CD4-positive, alpha-beta memory T cell (primary cell): ENCODE measurements at places on chromosomes 13 and 19.
A peak's percentile ranks its signal among the peaks of the same experiment; 100 is the strongest.

GRCh38 chr19:48716562-48717291 lies 2.8 kb downstream of the MAMSTR start:
- no peak for DNase-seq

DNA sequence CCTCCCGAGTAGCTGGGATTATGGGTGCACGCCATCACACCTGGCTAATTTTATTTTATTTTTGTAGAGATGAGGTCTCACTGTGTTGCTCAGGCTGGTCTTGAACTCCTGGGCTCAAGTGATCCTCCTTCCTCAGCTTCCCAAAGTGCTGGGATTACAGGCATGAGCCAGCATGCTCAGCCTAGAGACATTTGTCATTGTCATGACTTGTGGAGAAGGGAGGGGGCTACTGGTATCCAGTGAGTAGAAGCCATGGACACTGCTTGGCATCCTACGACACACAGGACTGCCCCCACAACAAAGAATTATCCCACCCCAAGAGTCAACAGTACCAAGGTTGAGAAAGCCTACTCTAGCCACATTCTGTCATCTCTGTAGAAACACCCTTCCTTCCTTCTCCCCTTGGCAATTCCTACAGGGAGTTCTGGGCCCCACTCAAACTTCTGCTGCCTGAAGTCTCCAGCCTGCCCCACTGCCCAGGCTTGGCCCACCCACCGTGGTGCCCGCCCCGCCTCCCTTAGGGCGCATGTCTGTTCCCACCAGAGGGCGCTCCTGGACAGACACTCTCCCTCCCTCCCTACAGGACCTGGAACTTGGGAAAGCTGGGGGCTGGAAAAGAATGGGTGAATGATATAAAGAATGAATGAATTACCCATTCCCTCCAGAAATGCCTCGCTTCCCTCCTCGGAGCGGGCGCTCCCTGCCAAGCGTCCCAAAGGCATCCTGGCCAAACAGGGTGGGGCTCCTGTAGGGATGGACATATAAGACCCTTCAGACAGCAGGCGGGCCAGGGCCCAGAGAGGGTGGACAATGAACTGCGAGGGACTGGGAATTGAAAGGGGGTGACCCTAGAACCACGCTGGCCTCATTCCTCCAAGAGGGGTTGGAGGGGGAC lies 5.5 kb upstream of the EMP3 start:
- peak; percentile 73 for DNase-seq

DNA sequence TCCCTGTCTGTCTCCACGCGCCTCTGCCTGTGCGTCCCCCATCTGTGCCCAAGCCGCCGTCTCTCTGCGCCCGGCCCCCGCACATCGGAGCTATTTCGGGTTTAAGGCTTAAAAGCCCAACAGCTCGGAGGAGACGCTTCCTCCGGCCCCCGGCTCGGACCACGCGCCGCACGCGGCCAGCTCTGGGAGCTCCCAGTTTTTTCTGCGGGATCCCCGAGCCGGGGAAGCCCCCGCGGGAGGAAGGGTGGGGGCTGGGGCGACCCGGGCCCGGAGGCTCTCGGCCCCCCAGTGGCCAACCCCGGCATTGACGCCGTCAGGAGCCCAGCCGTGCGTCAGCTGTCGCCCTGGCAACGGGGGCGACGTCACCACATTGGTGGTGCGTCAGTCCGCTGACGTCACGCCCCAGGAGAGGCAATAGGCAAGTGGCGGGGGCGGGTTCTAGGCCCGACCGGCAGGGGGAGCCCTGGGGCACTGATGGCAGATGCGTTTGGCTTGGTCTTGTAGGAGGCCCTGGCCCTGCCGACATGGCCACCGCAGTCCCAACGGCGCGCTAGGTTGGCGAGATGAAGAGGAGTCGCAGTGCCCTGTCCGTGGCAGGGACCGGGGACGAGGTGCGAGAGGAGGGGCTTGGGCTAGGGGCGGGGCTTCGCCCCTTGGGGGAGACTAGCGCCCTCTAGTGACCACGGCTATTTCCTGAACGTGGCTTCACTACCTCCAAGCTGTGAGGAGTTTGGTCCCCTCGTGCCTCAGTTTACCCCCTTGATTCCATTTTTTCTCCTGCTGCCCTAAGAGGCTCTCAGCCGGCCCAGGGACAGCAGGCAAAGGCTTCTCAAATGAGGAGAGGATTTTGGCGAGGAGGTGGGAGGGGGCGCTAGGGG lies 3.7 kb upstream of the PDE4A start:
- peak; percentile 98 for DNase-seq

GRCh38 chr19:2982983-2983350 lies 5.6 kb downstream of the TLE6 start:
- no peak for DNase-seq

- no peak for DNase-seq
Measured at GRCh38 chr13:24281188-24282008, 28.0 kb upstream of the C1QTNF9 start.

DNA sequence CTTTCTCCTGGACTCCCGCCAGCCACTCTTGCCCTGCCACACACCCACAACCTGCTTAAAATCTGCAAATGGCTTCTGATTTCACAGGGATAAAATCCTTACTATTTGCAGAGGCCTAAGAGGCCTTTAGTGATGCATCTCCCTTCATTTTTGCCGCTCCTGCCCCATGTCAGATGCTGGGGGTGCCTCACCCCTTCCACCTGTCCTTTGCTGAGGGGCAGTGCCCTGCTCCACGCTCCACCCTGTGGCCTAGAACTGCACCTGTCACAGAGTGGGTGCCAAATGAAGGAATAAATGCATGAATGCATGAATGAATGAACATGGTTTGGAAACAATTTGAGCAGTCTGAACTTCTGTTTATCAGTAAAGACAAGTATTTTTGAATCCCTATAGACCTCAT lies 34.1 kb upstream of the UQCRFS1 start:
- no peak for DNase-seq

DNA sequence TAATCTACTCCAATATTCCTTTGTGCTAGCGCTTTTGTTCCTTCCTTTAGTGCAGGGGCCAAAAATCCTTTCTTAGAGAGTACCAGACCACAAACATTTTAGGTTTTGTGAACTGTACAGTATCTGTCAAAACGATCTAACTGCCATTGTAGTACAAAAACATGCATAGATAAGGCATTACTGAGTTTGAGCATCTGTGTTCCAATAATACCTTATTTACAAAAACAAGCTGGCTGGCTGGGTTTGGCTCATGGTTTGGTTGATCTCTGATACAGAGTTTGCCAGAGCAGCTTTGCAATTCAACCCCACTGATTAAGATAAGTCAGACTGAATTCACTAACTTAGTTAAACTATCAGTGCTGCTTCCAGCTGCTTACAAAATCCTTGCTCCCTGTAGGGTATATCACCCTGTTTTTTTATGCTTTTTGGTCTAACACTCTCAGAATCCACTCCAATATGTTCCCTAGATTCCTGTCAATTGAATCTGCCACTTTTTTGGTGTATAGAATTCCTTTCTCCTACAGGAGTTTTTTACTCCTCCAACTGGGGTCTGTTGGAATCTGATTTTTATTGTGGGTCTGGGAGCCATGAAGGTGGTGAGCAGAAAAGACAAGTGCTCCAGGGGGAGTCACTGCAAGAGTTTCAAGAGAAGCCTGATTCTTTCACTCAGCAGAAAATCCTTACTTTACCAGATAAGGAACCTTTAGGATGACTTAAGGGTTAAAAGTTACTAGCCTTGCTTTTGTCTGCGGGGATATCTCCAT lies 1399.4 kb downstream of the EFNB2 start:
- no peak for DNase-seq

DNA sequence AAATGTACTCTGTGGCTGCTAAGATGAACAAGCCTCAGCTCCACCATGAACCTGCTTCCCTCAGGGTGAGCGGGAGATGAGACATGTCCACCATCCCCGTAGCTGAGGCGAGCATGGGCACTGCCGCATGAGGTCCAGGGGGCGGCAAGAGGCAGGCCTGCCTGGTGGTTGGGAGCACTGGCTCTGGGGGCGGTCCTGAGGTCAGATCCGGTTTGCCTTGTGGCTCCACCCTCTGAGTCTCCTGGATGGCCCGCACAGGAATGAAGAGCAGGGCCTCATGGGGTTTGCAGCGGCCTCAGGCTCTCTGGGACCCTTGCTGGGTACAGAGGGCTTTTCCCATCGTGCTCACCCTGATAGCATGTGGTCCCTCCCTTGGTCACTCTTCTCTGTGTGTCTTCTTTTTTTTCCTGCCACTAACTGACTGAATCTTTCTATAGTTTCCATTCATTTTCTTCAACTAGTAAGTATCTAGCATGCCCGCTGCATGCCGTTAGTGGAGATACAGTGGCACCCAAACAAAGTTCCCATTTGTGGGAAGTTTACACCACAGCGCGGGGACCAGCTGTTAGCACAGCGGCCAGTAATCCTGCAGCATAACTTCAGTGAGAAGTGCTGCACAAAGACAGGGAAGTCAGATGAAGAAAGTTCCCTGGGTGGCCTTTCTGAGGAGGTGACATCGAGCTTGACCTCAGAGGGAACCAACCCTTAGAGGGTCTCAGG lies 37.3 kb downstream of the CAPN12 start:
- no peak for DNase-seq

GRCh38 chr13:54733639-54734038 lies 1705.0 kb downstream of the OLFM4 start:
- DNase-seq: no peak

DNA sequence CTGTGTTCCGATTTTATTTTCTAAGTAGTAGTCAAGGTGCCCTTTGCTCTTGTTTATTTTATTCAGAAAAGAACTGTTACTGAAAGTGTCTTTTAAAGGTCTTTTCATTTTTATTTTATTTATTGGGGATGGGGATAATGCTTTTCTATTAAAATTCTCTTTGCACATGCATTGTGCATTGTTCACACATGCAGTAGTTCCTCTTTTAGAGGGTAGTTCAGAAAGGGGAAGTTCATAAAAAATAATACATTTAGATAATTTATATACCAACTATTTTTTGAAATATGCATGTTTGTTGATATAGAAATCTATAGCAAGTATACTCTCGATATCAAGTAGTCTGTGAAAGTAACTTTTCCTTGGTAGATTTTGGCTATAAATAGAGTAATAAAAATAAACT lies 3.5 kb downstream of the GPC5 start:
- DNase-seq: no peak

- DNase-seq: no peak
Measured at GRCh38 chr13:26590951-26591350, 33.5 kb downstream of the WASF3 start.

DNA sequence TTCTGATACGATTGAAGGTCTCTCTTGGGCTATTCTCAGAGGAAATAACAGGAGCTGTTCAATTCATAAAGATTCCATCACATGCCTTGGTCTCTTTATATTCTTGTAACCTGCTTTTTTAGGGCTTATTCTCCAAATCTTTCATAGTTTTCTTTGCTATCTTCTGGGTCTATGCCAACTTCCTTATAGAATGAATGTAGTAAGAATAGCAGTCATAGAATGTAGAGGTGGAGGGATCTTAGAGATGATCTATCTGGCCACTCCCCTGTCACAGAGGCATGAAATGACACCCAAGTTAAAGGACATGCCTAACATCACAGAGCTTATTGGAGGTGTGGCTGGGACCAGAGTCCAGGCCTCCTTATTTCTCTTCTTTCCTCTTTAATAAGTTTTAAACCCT lies 13.2 kb downstream of the LCP1 start:
- no peak for DNase-seq
